Activated naive CD4-positive, alpha-beta T cell treated with anti-CD3 and anti-CD28 coated beads, Interleukin-2, amount 50 U/mL, for 16 hours (primary cell): ENCODE measurements at places on chromosomes 4 and X.

- DNase-seq = no peak
These were observed 14.0 kb downstream of the SOD3 start for GRCh38 chr4:24809376-24809775.

DNA sequence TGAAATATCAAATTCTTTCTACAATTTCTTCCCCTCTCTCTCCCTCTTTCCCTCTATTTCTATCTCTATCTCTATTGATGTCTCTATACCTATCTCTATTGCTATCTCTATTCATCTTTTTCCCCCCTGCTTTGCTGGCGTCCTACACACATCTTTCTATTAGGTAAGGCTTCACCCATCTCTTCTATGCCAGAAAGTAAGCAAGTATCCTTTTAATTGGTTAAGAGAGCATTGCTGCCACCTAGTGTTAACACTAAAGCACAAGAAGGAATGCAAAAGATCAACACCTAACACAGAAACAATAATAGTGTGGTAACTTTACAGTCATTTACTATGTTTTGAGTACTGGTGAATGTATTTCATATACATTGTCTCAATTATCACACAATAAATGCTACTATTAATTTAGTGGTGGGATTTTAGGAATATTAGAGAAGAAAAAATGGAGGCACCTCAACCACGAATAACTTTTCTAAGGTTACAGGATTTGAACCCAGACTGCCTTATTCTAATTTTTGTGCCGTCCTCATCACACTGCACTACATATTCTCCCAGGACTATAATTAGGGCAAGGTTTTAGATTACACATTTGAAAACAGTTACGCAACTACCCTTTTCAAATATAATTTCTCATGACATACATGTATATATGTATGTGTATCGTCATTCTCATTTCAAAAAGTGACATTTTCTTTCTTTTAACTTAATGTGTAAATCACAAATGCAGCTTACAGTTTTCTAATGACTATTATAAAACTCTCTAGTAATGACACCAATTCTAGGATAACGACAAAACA, 3.7 kb upstream of the C4orf36 start:
- no peak for DNase-seq

DNA sequence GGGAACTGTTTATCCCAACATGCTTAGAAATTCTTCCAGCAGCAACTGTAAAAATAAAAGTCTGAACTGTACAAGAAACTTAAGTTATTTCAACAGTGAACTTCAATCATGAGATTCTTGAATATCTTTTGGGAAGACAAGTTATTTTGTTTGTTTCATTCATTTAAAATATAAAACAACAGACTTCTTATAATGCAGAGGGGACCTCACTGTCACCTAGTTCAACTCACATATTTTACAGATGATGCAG, 14.9 kb downstream of the FAM9C start:
- DNase-seq = no peak

DNA sequence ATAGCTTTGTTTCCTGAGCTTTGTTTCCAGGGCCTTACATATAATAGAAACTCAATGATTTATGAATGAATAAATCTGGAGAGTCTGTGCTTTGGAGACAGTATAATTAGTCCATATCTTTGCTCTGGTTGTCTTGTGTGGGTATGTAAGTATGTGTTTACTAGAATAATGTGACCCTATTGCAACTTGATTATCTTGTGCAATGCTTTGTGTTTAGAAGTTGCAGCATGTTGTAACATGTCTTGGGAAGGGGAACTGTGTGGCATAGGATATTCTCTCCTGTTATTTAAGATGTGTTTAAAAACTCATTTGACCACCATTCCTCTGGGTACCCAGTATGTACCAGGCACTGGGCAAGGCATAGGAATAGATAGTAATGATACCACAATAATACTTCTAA, 6.1 kb downstream of the SPATA18 start:
- no peak for DNase-seq

DNA sequence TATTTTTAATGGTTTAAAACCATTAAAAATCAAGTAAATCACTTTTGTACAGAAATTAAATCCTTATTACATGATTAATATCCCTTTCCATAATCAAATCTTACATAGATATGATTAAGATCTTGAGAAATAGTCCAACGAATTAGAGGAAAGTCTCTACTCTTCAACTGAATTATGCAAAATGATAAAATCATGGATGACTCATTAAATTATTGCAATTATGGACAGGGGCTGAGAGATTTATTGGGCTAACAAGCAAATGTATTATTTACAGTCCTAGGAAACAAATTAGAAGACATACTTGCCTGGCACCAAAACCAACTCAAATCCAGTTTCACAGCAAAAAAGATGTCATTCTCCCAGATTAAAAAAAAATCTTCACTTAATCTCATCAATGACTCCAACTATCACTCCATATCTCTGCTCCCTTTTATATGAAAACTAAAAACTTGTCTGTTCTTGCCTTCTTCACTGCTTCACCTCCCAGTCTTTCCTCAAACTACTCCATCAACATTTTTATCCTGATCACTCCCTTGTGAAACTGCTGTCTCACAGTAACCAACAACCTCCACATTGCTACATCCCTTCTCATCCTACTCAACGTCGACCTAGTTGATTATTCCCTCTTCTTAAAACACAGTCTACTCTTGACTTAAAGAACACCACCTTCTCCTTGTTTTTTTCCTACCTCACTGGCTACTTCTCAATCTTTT, 18.4 kb upstream of the DDX60 start:
- DNase-seq = no peak

GRCh38 chr4:2846172-2846571, 2.5 kb downstream of the ADD1 start:
- DNase-seq = no peak

GRCh38 chrX:110308220-110308619, 9.7 kb downstream of the AMMECR1 start:
- DNase-seq = no peak
